ENCODE measurements at places on chromosomes 6 and 20.

GRCh38 chr6:105038259-105038658 lies 81.4 kb downstream of the LIN28B start:
- no peak for DNase-seq

DNA sequence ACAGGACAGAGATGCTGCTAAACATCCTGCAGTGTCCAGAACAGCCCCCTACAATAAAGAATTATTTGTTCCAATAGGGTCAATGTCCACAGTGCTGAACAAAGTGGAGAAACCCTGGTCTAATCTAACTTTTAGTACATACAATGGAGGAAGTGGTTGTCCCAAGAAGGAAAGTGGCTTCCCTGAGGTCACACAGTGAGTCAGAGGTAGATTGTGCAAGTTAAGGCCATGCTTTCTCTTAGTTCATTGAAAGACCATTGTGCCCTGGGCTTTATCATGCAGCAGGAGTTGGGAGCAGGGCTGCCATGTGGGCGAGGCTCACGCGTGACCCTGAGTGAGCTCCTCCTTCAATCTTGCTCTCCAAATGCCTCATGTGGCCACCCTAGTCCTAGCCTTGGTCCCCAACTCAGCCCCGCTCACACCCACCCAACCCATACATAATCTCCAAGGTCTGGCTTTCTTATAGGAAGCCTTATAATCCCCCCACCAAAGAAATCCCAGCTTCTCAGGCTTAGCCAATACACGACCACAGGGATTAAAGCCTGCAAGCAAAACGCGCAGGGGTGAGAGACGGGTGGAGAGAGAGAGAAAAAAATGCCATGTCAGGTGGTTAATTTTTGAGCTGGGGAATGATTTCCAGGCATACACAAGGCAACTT lies 19.9 kb downstream of the SLC13A3 start:
- DNase-seq = peak; percentile 14

DNA sequence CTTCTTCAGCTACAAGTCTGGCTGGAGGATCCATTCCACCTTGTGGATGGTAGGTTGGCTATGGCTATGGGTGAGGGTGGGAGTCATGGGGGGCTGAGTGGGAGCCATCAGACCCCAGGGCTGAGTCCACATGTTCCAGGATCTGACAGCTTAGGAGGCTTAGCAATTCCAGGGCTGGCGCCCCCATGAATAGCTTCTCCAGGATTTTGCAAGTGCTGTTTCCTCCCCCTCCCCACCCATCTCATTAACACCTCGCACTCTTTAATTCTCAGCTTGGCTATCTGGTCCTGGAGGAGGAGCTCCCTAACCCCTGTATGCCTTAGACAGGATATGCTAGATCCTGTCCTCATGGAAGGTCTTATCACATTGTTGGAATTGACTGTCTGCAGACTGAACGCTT lies 39.0 kb upstream of the ANGPT4 start:
- DNase-seq = no peak

- no peak for DNase-seq
Observed at GRCh38 chr20:54278262-54278661, 70.4 kb downstream of the PFDN4 start.

GRCh38 chr6:138662471-138662870 lies 111.1 kb upstream of the CCDC28A start:
- peak; percentile 94 for DNase-seq

GRCh38 chr6:149380523-149380922 lies 19.5 kb upstream of the SUMO4 start:
- peak; percentile 17 for DNase-seq

DNA sequence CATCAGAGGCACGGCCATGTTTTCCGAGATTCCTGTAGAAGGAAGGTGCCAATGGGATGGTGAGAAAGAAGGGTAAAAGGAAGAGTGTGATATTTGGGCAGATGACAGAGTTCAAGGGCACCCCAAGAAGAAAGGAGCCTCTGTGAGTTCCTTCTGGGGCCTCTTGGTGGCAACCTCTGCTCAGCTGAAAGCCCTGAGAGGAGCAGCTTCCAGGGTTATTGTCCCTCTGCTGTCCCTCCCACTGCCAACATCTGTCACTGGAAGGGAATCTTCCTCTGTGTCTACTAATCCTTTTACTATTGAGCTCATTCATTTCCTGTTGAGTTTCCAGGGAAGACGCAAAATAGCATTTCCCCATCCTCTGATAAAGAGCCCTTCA lies 40.0 kb upstream of the KCNK16 start:
- DNase-seq = no peak

- DNase-seq = no peak
Observed at GRCh38 chr20:17882065-17882833, 86.3 kb downstream of the SNX5 start.

- no peak for DNase-seq
Observed at GRCh38 chr6:36666287-36666686, 12.2 kb upstream of the CDKN1A start.

GRCh38 chr6:108968325-108969316 lies 120.4 kb downstream of the ARMC2 start:
- DNase-seq = no peak

DNA sequence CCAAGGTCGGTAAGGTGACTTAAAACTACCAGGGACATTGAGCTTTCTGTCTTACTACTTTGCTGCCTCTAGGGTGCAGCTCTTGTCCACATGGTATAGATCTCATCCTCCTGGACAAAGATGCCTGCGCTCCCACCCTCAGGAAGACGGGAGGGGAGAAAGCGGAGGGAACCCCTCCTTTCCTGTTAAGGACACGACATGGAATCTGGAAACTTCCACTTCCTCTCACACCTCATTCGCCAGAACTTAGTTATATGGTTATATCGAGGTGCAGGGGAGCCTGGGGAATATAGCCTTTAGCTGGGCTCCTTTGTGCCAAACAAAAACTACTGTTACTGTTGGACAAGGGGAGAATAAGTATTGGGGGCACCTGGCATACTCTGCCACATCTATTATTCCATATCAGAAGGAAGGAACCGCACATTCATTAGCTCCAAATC lies 224.3 kb upstream of the TSHZ2 start:
- DNase-seq = no peak

- no peak for DNase-seq
Observed at GRCh38 chr20:3672547-3673171, 9.2 kb downstream of the ADAM33 start.

GRCh38 chr6:137849181-137849980 lies 17.7 kb upstream of the TNFAIP3 start:
- no peak for DNase-seq

- no peak for DNase-seq
Observed at GRCh38 chr6:69098910-69099309, 463.8 kb downstream of the ADGRB3 start.

DNA sequence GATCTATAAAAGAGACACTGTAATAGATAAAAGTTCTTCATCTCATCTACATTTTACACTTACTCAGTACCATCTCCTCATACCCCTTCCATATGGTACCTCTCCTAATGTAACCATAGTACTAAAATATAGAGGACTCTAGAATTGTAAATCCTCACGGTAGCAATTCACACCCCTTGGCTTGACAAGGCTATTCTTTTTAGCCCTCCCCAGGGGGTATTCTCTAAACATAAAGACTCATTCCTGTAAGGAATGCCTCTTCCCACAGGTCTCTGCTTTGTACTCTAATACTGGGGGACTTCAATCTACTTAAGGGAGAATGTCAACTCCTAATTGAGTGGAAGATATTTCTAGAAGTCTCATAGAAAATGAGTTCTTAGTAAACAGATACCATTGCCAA lies 85.9 kb downstream of the VIP start:
- no peak for DNase-seq

DNA sequence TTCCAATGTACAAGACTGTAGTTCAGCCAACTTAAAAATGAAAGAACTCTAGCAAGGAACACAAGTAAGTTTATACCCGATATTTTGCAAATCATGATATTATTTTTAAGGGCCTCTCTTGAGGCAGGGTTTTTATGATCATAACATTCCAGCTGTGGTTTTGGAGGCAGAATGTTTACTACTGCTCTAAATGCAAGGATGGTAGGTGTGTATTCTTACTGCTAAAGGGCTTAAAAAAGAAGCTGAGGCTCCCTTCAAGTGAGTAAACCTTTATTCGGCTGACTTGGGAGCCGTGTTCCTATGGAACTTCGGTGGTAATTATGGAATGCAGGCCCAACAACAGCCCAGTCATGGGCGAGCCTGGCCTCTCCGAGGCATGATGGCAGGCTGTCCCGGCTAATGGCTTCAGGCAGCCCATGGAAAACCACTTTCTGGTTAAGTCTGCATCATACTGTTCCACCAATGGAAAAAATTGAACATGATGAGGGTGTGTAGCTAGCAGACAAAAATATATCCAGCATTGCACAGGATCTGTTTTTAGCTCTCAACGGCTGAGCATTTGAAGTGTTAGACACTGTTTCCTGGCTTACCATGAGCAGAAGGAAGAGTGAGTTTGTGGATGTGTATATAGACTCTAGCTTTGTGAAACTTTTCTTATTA lies 111.5 kb downstream of the TIAM2 start:
- no peak for DNase-seq

- no peak for DNase-seq
Observed at GRCh38 chr6:14217728-14218518, 100.4 kb downstream of the CD83 start.

DNA sequence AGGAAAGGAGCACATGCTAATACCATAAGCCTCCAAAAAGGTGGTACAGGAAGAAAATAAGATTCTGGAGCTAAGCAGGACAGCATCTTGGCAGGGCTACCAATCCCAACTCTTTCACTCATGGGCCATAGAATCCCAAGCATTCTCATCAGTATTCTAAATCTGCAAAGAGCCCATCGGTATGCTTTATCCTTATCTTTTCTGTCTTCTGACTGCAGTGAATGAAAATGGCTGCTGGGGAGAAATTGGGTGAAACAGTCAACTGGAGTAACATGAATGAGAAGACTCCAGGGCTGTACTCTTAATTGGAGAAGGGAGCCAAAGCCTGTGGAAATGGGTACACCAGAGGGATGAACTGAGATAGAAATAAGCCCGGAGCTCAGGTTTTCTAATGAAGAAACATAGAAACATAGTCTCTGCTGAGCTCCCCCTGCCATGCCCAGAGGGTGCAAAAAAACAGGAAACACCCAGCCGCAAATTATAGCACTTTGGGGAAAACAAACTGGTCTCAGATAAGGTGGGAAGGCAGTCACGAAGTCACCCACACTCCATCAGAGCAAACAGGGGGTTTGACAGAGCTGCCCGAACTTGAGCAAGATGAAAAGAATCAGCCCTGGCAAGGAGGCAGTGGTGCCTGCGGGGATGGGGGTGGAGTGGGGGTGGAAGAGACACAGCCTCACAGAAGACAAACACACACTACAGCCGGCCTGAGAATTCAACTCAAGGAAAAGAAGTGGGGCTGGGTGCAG lies 35.4 kb upstream of the E2F3 start:
- DNase-seq = no peak

DNA sequence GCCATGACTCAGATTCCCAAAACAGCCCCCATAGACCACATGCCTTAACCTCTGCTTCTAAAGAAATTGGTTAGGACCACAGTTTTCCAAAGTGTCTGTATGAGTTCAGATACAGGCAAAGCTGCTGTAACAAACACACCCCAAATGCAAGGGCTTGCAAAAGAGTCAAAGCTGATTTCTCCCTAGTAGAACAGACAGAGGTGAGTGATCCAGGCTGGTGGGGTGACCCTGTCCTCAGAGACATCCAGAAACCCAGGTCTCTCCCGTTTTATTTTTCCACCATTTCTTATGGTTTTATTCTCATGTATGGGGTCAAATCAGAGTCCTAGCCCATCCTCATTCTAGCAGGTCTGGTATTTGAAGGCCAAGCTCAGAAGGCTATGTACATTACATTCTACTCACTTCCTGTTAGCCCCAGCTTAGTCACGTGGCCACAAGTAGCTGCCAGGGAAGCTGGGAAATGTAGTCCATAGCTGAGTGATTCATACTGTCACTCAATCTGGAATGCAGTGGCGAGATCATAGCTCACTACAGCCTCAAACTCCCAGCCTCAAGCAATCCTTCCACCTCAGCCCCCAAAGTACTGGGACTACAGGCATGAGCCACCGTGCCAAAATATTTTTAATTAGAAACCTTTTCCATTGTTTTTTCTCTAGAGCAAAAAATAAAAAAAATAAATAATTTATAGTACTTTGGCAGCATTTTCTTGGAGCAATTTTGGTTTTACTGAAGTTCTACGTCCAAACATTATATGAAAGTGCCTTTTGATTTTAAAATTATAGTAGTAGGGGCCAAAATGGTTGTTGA lies 175.2 kb downstream of the ZMYND8 start:
- peak; percentile 71 for DNase-seq

GRCh38 chr6:38554700-38555413 lies 84.9 kb downstream of the BTBD9 start:
- DNase-seq = peak; percentile 55

DNA sequence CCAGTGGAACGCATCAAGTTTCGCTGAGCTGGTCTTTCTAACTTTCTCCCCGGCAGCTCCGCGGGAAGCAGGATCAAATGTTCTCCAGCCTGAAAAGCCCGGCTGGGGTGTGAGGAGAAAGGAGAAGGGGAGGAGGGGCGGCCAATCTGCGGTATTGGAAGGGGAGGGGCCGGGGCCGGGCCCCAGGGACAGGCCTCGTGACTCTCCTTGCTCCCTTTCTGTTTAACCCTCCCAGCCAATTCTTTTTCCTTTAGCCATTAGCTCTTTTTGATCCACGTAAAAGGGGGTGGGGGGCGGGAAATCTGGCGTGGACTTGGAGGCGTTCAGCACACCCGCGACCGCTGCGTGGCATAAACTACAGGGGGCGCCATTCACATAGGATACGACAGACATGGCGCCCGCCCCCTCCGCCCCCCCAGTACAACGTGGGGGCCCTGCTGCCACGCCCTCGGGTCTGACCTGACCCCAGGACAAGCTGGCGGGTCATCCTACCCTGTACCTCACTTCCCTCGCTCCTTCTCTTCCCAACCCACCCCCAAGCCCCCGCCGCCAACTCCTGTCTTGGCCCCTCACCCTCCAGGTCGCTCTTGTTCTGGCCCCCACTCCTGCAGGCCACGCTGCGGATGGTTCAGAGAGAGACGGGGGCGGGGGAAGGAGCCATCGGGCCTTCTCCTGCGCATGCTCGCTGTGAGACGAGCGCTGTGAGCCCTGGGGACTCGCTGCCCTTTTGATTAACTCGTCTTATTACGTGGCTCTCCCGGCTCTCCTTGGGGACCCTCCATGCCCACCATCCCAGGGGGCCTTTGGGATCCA lies 7.8 kb upstream of the MDGA1 start:
- no peak for DNase-seq

- no peak for DNase-seq
Observed at GRCh38 chr6:131451321-131452144, 121.5 kb upstream of the ARG1 start.

DNA sequence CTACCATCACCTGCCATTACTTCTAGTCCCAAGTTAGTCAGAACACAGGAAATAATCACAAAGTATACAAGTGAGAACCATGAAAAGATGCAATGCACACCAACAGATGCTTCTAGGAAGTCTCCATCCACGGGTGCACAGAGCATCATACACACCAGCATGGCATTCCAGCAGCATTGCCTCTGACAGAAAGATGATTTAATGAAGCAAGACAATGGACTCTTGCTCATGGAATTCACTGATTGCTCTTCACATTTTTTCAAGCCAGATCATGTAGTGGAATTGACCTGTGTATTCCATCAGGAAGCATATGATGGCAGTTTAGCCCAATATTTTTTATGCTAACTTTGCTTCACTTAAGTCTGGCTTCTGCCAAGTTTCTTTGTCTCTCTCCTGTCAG lies 406.3 kb upstream of the RGS17 start:
- no peak for DNase-seq

All from foreskin keratinocyte (primary cell).